ENCODE measurements at places on chromosomes 11 and 22.

DNA sequence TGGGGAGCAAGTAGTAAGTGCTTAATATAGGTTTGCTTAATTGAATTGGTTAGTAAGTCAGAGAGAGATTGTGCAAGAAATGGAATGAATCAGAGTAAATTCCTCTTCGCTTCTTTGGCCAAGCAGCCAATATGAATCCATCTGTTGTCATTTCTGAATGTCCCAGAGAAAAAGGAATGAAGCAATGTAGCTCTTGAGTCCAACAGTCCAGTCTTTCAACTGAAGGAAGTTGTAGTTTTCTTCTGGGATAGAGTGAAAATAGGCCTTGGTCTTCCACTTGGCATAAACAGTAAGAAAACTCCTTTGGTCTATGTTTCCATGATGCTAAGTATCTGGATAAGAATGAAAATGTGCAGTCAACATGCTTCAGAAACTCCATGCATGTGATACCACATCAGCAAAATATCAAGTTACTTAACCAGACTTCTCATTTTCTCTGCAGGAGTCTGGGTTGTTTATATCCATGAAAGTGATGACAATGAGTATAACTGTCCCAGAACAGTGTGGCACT is 1.8 kb upstream of the FIBIN start:
- DNase-seq: no peak

GRCh38 chr22:50677493-50678217 is 5.0 kb downstream of the SHANK3 start:
- DNase-seq: no peak

DNA sequence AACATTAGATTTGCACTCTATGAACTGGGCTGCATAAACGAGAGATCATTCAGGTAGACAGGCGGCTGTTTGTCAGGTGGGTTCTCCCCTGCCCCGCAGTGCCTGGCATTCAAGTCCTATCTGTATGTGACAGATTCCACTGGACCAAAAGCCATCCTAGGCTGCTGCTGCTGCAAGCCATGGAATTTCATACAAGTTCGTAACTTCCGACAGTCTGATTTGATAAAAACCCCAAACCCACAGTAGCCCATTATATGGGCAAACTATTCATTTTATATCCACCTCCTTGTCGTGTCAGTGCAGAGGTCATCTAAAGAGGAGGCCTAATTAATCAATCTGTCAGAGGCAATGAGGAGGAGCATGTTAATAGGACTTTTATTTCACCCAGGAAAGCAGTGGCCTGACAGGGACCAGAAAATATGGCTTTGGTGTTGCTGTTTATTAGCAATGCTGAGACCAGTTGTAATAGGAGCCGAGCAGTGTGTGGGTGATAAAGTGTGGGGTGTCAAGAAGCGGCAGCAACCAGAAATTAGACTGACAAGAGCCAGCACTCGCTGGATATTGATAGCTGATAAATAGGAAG is 124.2 kb downstream of the ARL14EP start:
- DNase-seq: no peak

- DNase-seq: no peak
Observed at GRCh38 chr11:29024386-29024785, 916.2 kb downstream of the METTL15 start.

DNA sequence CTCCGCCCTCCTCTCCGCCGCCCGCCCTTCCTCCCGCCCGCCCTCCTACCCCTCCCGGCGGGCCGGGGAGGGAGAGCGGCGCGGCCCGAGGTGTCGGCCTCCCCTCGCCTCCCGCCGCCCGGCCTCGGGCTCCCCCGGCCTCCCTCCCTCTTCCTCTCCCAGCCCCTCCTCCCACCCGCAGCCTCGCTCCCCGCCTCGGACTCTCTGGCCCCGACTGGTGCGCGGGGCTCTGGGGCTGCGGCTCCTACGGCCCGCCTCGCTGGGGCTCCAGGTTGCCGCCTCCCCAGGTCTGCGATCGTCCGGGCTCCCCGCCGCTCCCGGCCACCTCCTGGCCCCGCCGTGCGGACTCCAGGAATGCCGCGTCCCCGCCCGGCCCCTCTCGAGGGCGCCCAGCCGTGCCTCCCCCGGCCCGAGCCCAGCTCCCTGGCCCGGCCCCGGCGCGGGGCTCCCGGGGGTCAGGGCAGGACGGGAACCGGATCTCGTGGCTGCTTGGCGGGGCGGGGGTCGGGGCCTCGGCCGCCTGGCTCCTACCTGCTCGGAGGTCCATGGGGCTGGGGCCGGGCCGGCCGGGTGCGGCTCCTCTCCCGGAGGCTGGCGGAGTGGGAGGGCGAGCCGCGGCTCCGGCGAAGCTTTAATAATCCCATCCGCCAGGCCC is at the start of gene CLCF1:
TSS of gene CLCF1 (minus strand) at position 606 of the 655 bp plus-strand sequence. CDS start at position 547, 59 bp downstream.
- DNase-seq: no peak

DNA sequence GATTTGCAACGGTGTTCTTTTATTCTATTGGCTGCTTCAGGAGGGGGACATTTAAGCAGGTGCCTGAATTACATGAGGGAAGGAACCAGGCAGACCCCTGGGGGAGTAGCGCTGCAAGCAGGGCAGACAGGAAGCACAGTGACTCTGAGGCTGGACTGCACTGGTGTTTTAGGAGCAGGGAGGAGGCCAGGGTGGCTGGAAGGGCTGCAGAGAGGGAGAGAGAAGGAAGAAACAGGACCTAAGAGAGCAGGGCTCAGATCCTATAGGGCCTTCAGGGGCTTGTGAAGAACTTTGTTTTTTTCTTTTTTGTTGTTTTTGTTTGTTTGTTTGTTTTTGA is 62.5 kb upstream of the SORL1-AS1 start:
- no peak for DNase-seq

DNA sequence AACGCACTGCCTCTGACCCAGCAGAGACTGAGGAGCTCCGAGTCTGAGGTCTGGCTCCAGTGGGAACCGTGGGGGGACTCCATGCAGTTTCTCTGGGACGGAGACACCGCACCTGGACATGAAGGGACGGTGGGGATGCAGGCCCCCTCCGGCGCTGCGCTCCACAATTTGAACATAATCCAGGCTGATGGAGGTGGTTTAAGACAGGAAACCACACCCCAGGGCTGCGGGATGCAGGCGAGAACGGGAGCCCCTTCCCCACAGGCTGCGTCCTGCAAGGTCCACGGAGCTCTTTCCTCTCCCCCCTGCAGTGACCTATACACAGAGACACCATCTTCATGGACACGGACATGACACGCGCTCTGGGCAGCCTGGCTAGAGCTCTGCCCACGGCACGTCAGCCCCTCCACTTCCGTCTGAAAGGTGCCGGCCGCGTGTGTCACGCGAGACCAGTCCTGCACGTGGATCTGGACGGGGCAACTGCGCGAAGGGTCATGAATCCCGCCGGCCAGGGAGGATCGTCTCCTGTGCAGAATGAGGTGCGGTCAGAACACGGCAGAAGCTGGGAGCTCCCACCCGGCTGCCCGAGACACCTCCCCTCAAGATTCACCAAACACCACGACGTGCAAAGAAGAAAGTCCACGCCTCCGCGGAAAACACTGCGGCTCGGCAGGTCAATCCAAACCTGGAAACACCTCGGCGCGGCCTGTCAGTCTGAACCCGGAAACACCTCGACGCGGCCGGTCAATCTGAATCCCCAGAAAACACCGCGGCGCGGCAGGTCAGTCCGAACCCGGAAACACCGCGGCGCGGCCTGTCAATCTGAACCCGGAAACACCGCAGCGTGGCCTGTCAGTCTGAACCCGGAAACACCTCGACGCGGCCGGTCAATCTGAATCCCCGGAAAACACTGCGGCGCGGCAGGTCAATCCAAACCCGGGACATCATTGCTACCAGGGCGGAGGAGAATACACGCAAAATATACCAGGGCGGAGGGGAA is 212.4 kb downstream of the BRD1 start:
- DNase-seq: no peak

DNA sequence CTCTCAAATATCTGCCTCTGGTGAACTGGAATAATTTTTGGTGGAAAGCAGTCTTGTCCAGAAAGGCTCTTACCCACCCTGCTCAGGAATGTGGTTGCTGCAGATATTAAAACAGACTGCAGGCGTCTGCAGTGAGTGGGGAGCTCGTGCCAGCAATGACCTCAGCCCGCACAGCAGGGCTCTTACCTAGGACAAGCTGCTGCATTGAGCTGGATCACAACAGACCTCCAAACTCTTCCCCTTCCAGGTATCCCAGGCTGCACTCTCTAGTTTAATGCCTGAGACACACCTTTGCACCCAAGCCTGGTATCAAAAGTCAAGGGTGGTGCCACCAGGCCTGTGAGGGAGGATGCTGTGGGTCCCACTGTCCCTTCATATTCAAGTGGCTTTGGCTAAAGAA is 69.7 kb upstream of the CDON start:
- DNase-seq: no peak

DNA sequence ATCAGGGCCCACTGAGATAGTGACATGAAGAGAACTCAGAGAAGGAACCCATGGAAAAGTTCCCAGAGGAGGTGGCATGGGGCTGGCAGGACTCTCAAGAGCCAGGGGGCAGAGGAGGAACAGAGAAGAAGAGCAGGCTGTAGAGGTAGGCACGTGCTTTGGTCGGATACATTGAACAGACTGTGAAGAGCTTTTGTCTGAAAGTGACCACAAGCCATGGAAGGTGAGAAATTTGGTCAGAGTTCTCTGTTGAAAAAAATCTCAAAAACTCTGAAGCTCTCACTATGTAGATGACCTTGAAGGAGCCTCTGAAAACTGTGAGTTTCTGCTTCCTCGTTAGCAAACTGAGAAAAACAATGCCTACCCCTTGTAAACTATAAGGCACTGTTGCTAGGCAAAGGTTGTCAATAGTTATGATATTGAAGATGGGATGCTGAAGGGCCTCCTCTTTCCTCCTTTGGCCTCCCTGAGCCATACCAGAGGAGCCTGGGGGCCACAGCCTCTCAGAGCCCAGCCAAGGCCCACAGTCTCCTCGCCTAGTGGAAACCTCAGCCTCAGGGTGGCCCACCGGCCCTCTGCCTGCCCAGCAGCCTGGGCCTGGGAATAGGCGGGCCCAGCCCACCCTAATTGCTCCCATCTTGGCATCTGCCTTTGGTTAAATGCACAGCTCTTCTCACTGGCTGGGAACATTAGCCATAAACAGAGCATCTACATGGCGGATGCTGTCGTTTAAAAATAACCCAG is 415.7 kb downstream of the SOX6 start:
- DNase-seq: no peak

- no peak for DNase-seq
Observed at GRCh38 chr11:26947904-26948639, 45.8 kb upstream of the FIBIN start.

DNA sequence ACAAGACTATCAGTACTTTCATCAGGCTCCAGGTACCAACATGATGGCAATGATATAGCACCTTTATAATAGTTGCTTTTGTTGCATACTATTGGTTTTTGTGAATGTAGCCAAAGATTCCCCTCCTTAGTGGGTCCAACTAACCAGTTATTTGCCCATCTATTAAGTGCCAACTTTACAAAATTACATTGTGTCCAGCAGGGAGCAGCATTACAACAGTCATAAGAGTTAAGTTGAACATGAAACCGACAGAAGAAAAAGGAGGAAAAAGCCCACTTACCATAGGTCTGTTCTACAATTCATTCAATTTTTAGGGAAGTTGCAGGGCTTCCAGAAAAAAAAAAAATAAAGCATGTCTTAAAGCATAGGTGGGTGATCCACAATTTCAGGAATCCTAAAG is 21.6 kb downstream of the IMMP1L start:
- DNase-seq: no peak

DNA sequence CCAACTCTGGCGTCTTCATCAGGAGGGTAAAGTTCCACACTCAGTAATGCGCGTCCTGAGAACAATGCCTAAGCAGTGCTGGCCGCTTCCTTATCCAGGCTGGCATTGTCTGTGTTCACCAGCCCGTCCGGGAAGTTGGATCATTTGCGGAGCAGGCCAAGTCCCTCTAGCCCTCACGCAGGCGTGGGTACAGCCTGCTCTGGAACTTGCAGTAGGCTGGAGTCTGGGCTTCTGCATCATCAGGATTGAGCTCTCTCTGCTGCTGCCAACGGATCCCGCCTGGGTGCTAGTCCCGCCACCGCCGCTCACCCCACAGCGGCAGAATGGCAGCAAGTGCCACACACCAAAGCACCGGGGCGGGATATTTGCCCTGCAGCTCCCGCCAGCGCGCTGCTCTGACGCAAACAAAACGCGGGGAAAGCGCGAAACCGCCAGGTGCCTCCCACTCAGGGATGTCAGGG is 29.0 kb downstream of the GLYATL1 start:
- DNase-seq: no peak

DNA sequence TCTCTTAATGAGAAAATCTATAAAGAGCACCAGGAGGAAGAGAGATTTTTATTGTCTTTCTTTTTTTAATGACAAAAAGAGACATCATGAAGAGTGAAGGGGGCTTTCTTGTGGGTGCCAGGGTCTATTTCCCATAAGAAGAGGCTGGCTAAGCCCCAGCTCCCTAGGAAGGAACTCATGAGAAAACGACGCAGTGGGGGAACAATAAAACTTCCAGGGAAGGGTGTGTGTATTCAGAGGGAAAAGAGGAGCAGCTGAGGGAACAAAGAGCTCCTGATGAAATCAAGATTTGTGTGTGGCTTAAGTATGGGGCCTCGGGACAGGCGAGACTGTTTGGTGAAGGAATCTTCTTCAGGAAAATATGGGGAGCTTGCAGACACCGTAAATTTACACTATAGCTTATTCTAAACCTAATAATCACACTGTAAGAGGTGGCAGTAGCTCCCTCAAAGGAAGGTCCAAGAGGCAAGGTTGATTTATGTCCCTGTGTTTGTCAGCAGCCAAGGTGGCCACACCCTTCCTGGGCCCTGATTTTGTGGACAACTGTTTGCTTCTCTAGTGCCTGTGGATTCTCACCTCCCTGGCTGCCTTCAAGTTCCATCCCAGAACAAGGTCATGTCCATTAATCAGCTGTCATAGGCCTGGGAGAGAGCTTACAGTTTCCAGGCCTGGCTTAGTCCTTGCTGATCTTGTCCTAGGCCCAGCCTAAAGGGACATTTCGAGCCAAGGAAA is 615.7 kb downstream of the INSC start:
- DNase-seq: no peak

All from stimulated activated CD4-positive, alpha-beta T cell treated with anti-CD3 and anti-CD28 coated beads, Interleukin-15, amount 100 ng/mL, for 1 hour (primary cell).